NCI-H226 (cell line): ENCODE measurements at places on chromosomes 1 and 21.
A peak's percentile ranks its signal among the peaks of the same experiment; 100 is the strongest.

DNA sequence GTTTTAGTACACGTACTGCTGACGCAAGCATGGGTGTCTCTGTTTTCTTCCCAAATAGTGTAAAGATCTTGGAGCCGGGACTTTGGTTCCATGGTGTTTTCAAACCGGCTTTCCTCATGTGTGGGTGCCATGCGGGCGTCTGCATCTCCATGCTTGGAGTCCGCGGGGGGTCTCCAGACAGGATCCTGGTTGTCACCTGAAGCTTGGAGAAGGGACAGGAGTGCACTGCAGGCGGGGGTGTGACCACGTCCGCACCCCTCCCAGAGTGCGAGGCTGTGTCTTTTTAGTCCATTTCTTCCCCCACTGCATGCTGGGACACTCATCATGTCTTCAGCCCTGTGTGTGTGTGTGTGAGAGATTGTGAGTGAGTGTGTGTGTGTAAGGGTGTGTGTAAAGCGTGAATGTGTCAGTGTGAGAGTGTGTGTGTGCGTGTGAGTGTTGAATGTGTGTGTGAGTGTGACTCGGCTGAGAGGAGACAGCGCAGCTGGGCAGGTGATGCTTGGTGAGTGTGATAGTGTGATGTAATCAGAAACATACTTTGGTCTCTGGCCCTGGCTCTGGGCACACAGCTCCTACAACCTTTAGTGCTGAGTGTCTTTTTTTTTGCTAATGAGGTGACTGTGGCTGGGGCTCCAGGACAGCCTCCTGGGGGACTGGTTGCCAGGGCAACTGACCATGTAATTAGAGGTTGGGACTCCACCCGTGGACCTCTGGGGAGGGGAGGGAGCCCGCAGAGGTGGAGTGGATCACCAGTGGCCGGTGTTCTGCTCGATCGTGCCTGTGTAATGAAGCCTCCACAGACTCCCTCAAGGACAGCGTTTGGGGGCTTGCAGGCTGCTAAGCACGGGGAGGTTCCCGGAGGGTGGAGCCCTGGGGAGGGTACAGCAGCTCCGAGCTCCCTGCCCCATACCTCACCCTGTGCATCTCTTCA lies 55.1 kb downstream of the AGPAT3 start:
- DNase-seq: no peak

DNA sequence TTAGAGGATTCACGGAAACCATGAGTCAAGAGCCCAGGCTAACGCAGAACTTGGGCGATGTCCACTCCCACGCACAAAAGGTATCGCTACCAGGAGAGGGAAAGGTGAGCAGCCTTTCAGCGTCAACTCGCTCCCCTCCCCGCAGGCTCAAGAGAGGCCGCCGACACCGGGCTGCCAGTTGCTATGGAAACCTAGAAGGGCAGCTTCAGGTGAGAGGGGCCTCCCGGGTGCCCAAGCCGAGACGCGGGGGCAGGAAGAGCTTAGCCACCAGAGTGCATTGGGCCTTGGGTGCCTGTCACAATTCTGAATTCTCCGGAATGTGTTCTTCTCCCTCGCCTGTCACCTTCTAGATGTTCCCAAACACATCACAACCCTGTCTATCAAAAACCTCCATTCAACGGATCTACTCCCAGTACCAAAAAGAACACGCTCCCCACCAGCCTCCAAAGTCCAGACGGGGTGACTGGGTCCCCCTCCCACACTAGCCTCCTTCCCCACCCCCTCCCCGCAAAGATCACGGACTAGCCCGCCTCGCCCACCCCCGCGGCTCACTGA lies 694 bp downstream of the MEAF6 start:
- DNase-seq: no peak

- no peak for DNase-seq
Observed at GRCh38 chr1:184616504-184616903, 138.2 kb downstream of the EDEM3 start.

DNA sequence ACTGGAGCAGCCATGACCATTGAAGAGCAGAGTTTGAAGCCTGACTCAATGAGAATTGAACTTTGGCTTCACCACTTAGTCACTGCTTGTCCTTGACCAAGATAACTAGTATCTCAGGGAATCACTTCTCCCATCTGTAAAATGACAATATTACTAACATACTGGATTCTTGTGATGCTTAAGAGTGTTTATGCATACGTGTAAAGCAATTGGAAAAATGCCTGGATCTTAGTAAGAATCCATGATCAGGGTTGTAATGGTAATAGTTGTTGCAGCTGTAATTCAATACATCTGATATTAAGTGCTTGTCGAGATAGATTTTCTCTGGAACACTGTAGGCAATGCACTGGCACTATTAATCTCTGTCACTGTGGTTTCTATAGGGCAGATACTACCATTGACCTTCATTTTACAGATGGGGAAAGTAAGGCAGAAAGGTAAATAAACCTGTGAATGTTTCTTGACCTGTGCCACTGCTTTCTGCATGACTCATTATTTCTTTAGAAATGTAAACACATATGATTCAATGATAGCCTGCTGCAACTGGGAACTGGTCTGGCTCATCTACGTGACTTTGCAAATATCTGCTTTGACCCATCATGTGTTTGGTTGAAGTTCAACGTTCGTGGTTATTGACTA lies 662.5 kb downstream of the PLA2G4A start:
- peak; percentile 5 for DNase-seq

DNA sequence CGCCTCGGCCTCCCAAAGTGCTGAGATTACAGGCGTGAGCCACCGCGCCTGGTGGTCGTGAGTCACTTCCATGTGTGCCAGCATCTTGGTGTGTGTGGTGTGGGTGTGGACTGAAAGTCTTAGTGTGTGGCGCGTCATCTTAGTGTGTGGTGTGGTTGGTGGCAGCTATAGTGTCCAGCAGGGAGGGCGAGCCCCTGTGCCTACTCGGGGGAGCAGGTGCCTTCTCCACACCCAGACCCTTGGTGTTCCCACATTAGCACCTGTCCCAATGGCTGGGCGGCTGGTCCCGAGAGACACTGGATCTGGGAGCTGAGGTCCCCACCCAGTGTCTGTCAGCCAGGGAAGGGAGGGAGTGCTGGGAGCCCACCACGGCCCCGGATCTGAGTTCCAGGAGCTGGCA lies 2.8 kb downstream of the SCNN1D start:
- no peak for DNase-seq

DNA sequence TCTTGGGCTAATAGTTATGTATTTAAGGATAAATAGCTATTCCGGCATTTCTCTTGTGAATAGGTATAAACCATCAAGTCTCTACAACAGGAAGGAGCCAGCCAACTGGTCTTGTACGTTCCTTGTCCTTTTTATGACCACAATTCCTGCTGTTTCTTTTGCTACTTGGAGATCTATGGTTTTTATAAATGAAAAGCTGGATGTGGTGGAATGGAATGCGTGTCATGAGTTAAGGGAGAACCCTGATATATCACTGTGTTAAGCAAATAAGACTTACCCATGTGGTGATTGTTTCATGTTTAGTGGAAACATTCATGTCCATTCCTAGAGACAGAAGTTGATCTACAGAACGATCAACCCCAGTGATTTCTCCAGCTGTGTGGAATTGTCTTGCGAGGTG lies 282.1 kb downstream of the RPS6KC1 start:
- DNase-seq: no peak

DNA sequence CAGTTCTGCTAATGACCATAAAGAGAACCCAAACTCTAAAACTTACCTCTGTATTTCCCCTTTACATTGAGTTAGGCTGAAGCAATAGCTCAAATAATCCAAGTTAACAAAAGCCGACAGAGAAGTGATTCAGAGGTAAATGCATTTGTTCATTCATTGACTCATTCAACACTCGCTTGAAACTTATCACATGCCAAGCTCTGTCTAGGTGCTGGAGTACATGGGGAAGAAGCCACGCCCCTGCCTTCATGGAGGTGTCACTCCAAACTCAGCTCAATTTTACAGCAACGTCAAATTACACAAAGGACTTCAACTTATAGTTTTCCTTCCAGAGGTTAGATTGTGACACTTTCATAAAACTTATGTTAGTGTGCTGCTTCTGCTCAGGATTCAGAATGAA lies 45.8 kb downstream of the SLC25A24 start:
- DNase-seq: peak; percentile 19

- no peak for DNase-seq
Observed at GRCh38 chr1:229694053-229694693, 68.1 kb downstream of the URB2 start.

DNA sequence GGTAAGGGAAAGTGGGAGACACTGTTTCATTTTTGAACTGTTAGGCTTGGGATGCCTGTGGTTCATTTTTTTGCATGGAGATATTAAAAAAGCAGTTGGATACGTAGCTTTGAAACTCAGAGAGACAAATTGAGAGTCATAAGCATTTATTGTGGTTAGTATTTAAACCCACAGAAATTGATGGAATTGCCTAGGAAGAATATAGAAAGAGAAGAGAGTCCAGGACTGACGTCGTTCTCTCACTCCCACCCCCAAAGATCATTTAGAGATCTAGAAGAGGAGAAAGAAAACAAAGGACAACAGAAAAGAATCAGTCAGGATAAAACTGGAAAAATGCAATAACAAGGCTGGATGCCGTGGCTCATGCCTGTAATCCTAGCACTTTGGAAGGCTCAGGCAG lies 73.2 kb upstream of the BMP8A start:
- DNase-seq: no peak

- DNase-seq: no peak
Observed at GRCh38 chr1:67434491-67434890, 4.3 kb upstream of the SERBP1 start.
